Activated CD4-positive, CD25-positive, alpha-beta regulatory T cell treated with anti-CD3 and anti-CD28 coated beads, Interleukin-2, amount 50 U/mL, for 72 hours (primary cell): ENCODE measurements at places on chromosomes 3 and 15.

DNA sequence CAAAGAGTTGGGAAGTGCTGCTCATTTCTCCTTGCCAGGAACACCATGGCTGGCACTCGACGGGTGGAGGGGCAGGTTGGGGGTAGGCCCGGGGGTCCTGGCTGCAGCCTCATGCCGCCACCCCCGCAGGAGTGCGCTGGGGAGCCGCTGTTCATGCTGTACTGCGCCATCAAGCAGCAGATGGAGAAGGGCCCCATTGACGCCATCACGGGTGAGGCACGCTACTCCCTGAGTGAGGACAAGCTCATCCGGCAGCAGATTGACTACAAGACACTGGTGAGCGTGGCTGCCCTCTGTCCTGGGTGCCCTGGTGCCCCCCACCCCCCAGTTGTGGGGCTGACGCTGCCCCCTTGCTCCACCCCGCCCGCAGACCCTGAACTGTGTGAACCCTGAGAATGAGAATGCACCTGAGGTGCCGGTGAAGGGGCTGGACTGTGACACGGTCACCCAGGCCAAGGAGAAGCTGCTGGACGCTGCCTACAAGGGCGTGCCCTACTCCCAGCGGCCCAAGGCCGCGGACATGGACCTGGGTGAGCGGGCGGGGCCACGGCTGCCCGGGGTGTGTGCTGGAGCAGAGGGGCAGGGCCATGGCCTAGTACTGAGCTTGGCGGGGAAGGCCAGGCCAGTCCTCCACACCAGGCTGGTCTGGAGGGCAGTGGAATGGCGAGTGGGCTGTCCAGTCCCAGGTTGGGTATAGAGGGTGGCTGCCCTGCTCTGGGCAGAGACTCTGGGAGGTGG, 45.1 kb downstream of the PLXNA1 start:
- no peak for DNase-seq

- no peak for DNase-seq
These were observed 41.1 kb downstream of the NGRN start for GRCh38 chr15:90306560-90306959.

- no peak for DNase-seq
These were observed 100.6 kb upstream of the ATP11B start for GRCh38 chr3:182692695-182693094.

DNA sequence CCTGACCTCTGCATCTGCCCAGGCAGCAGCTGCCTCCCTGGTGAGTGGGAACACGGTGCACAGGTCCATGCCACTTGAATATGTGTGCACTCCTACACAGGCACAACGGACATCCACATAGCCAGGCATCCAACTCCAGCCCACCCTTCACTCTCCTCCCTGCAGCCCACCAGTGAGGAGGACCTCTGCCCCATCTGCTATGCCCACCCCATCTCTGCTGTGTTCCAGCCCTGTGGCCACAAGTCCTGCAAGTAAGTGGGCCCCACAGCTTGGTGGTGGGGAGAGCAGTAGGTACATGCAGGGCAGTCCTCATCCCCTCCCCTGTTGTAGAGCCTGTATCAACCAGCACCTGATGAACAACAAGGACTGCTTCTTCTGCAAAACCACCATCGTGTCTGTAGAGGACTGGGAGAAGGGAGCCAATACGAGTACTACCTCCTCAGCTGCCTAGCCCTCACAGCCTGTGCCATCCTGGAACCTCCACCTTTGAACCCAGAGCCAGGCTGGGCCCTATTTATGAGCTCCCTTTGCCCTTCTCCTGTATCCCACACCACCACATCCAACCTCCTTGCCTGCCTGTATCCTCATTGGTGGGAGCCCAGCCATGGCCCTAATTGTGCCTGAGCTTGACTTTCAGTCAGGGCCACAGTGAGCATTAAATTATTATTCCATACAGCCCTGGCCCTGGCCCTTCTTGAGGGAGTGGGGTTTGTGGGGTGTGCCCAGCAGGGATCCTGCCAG, 1.5 kb upstream of the AMIGO3 start:
- DNase-seq, result no peak

DNA sequence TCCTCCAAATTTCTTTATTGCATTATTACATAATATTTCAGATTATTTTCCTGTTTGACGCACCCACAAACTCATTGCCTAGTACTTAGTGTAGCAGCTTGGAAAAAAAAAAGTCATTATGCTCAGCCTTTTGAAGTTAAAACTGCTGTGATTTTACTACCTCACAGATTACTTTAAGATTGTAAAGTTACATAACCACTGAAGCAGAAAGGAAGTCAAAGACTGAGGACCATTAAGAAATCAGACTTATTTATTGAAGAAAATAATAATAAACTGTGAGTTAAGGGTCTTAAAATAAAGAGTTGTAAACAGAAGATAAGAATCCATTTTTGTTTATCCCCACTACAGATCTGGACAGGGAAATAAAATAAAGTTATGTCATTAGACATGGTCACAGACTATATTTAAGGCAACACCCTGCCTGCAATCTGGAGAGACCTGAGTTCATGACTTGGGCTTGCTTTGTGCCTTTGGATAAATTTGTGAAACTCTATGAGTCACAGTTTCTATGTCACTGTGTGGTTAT, 212.1 kb upstream of the ROBO2 start:
- DNase-seq, result no peak

DNA sequence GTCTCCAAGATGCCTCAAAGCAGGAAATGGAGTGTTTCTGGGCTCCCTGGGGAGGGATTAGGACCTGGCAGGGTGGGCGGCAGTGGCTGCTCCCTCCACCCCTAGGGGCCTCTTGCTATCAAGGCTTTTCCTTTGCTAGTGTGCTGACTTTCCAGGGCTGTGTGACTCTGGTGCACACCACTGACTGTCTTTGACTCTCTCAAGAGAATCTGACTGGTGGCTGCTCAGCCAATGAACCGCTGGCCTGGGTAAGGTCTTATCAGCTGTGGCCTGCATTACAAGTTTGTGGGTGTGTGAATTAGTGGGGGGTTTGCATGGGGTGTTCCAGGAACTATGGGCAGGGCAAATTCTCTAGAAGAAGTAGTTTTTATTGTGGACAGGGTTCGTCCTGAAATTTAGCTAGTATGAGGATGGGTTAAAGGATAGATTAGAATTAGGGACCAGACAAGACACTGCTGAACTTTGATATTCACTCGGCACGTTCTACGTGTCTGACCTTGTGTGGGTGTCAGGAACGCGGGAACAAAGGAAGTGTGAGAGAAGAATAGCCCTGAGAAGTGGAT, 29.5 kb downstream of the SIAH2 start:
- DNase-seq, result no peak

- DNase-seq, result no peak
These were observed 778 bp downstream of the ARL6 start for GRCh38 chr3:97765336-97765735.

DNA sequence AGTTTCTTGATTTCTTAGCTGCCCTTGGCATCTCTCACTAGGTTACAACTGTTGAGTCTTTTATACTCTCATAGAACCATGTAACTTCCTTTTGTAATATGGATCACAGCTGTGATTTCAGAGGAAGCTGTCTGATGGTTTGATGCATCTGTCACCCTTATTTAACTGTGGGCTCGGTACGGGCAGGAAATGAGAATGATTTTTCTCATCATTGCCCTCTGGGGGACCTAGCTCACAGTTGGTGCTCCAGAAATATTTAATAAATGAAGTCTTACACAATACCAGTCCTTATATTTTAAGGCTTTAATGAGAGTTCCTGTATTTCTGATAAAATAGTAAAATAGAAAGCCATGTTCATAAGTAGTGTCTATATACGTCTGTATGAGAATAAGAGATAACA, 151.2 kb downstream of the EBLN2 start:
- DNase-seq, result no peak

- no peak for DNase-seq
These were observed 328.8 kb downstream of the ARPP21 start for GRCh38 chr3:35968043-35968622.

DNA sequence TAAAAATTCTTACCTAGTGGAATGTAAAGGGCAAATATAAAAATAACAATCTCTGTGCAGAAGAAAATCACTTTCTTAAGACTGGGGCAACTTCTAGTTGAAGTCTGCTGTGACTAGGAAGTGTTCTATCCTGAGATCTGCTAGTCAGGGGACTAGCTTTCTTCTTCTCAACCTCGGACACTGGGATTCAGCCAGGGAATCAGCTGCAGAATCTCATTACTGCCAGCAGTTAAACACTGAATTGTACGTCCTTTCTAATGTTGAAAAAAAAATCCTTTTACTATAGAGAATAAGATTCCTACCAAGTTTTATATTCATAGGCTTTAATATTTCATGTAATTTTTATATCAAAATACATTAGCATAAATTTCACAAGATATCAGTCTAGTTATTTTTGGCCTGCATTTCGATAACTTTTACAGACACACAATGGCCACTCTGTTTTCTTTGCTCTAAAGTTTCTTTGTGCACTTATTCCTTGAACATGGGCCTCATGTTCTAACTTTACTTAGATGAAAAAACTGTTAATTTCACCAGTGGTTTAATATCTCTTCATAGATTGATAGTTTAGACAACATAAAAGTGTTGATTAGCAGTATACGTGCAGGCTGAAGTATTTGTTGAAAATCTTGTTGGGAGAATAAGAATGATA, 2.6 kb upstream of the NEO1 start:
- DNase-seq, result no peak

DNA sequence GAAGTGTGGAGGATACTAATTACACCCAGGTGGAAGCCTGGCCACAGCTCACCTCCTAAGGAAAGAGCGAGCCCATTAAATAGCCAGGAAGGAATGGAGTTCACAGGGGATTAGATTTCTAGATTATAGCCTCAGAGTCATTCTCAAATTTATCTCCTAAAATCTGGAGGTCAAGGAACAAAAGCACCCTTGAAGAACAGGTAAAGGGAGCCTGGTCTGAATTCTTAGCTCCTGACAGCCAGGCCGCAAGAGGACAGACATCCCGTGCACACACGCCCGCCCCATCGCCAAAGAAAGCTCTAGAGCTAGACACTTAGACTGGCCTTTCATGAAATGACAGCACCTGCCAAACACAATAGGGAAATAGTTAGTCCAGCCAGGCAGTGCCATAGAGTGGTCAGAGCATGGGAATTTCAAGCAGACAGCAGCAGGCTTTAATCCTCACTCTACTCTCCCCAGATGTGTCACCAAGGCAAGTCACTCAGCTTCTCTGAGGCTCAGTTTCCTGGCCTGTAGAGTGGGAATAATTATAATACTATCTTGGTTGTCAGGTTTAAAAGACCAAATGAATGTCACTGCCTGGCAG, 59.2 kb downstream of the LIPC start:
- no peak for DNase-seq

DNA sequence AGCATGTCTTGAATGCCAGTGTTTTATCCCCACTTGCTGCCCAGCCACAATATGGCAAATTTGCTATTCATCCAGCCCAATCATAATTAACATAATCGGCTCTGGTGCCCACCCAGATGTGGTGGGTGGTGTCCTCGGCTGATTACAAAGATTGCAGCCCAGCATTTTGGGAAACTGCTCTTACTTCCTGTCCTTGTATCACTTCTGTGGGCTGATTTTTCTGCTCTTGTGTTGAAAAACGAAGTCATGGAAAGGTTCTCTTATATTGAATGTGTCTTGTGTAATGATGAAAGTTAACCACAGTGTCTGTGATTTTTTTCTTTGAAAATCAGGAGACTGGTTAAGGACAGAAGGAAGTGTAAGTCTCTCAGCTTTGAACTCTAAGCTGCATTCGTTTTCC, 141.7 kb downstream of the CACNA2D3 start:
- DNase-seq, result no peak

GRCh38 chr15:22231603-22232002, 151.3 kb downstream of the OR4M2 start:
- no peak for DNase-seq

GRCh38 chr15:66886241-66886675, 179.1 kb upstream of the SMAD3 start:
- DNase-seq, result no peak

GRCh38 chr3:177878192-177878591, 658.0 kb upstream of the KCNMB2 start:
- no peak for DNase-seq

DNA sequence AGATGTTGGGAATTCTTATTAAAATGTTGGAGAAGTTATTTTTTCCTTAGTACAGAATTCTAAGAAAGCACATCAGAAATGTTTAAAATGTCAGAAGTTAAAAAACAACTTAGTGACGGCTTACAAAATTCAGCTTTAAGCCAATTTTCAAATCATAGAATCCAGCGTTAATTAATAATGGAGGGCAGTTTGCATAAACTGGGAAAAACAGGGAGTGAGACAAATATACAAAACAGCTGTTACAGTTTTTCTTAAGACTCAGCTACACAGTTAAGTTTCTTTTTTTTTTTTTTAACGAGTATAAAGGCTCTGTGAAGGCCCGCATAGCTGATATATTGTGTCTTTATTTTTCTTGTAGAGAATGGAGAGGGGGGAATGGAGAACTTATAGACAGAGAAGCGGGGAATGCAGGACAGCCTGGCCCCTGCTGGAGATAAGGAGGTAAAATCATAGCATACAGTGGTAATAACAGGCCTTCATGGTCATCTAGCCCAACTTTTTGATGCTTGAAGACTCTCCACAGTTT, 164.4 kb downstream of the BBX start:
- DNase-seq, result no peak

GRCh38 chr15:65630760-65631159, 9.0 kb downstream of the SLC24A1 start:
- no peak for DNase-seq

- no peak for DNase-seq
These were observed 29.4 kb downstream of the GAP43 start for GRCh38 chr3:115652738-115653137.

- DNase-seq, result no peak
These were observed 14.7 kb downstream of the EDEM1 start for GRCh38 chr3:5202222-5202621.

GRCh38 chr3:170692720-170693119, 106.8 kb upstream of the SLC7A14 start:
- DNase-seq, result no peak

- DNase-seq, result no peak
These were observed 123.2 kb upstream of the FEZF2 start for GRCh38 chr3:62496503-62496902.

DNA sequence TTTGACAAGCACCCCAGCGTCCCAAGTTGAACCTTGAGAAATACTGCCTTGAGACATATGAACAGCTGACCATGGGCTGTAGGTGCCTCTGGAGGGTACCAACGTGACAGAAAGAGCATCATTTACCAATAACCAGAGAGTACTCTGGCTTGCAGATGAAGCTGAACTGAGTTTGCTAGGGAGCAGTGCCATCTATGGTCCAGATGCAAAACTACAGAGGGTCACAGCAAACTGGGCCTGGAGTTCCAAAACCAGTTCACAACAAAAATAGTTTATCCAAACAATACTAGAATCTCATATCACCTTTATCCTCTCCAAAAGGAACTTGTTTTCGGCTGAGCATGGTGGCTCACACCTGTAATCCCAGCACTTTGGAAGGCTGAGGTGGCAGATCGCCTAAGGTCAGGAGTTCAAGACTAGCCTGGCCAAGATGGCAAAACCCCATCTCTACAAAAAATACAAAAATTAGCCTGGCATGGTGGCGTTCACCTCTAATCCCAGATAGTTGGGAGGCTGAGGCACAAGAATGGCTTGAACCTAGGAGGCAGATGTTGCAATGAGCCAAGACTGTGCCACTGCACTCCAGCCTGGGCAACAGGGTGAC, 69.3 kb downstream of the CHAC1 start:
- DNase-seq, result no peak

- DNase-seq, result no peak
These were observed 446.6 kb upstream of the THBS1 start for GRCh38 chr15:39134282-39134681.
